CD4-positive, alpha-beta T cell treated with Interleukin-1 beta for 1 hour (primary cell): ENCODE measurements at places on chromosomes 5 and 9.

GRCh38 chr5:28543473-28544098 is 1505.2 kb upstream of the CDH9 start:
- DNase-seq, result no peak

DNA sequence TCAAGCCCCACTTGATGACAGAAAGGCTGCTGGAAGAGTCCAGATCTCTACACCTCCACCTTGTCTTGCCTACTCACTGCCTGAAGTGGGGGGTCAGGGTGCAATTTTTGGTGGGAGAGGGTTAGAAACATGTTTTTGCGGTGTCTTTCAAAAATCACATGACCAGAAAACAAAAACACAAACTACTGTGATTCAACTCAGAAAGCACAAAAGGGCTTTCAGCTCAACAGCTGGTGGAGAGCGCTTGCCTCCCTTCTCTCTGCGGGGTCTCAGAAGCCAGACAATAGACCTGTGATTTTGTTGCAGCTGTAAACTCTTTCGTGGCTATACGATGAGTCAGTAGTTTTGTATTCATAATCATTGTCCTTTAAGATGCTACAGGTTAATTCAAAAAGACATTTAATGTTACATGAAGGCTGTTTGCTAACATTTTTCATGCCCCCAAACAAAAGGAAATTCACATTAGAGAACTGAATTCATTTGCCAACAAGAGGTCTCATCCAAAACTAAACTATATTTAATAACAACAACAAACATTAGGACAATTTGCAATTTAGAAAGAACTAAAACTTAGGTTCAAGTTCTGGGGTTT is 172.6 kb upstream of the RAI14 start:
- no peak for DNase-seq

- DNase-seq, result no peak
Measured at GRCh38 chr5:116281309-116281708, 196.5 kb downstream of the COMMD10 start.

- no peak for DNase-seq
Measured at GRCh38 chr9:128128836-128129590, 1.5 kb upstream of the PTGES2 start.

DNA sequence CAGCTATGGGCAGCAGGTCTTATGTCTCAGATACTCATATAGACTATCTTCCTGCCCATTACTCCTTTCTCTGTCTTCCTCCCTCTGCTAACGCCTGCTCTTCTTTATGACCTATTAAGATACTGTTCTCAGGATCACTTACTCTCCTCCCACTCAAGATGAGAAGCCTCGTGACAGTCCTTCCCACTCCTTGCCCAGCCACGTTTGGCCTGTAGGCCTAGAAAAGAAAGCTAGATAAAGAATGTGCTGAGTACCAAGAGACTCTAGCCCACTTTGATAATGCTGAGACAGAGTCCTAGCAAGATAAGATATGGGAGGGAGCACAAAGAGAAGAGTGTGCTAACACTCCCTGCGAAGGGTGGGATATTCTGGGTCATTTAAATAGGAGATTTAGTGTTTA is 6.8 kb upstream of the DENND4C start:
- DNase-seq, result no peak

GRCh38 chr9:88971131-88971960 is 19.9 kb upstream of the S1PR3 start:
- DNase-seq, result no peak

DNA sequence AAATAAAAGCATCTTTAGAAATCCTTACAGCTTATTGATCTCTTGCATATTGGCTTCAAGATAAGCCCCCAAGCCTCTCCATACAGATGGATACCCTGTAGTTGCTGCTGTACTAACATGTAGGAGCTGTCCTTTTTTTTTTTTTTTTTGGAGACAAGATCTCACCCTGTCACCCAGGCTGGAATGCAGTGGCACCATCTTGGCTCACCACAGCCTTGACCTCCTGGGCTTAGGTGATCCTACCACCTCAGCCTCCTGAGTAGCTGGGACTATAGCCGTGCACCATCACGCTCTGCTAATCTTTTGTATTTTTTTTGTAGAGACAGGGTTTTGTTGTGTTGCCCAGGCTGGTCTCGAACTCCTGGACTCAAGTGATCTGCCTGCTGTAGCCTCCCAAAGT is 35.4 kb downstream of the SNX30 start:
- DNase-seq, result no peak
